Heart right ventricle (tissue), 16 donors: ENCODE measurements at places on chromosomes 2 and 18. TPM values are rescaled to one million over a fixed set of nuclear protein-coding genes. Genes with fewer than 3 reads are reported as not detected.

The REEP1 gene
- 15.4 TPM for polyA plus RNA-seq

The SLC20A1 gene
- 14.3 TPM for polyA plus RNA-seq

The ABCB11 gene
- polyA plus RNA-seq, result 0.07 TPM

The RAX gene
- polyA plus RNA-seq, result not detected

The NTSR2 gene
- 0.10 TPM for polyA plus RNA-seq

The LINC00305 gene
- polyA plus RNA-seq, result not detected

The BOLL gene
- polyA plus RNA-seq, result not detected

The FKBP7 gene
- 12.4 TPM for polyA plus RNA-seq

The MYL1 gene
- 0.51 TPM for polyA plus RNA-seq

The EVX2 gene
- not detected for polyA plus RNA-seq

- H3K36me3 ChIP-seq, result no peaks in the 10 kb centered on the region
- no peak overlapping the region for H3K27ac ChIP-seq
- no peak overlapping the region for H3K4me3 ChIP-seq
- DNase-seq, result no peak
- no peaks in the 10 kb centered on the region for H3K27me3 ChIP-seq
- peaks cover 24% of the 10 kb centered on the region for H3K4me1 ChIP-seq
Measured at GRCh38 chr2:120319686-120320317, 26.1 kb upstream of the INHBB start.

- no peak overlapping the region for H3K27ac ChIP-seq
- DNase-seq, result peak; percentile 49
- H3K27me3 ChIP-seq, result no peaks in the 10 kb centered on the region
- H3K4me1 ChIP-seq, result no peaks in the 10 kb centered on the region
- no peaks in the 10 kb centered on the region for H3K36me3 ChIP-seq
Measured at GRCh38 chr2:234288974-234289455, 207.9 kb downstream of the ARL4C start.

DNA sequence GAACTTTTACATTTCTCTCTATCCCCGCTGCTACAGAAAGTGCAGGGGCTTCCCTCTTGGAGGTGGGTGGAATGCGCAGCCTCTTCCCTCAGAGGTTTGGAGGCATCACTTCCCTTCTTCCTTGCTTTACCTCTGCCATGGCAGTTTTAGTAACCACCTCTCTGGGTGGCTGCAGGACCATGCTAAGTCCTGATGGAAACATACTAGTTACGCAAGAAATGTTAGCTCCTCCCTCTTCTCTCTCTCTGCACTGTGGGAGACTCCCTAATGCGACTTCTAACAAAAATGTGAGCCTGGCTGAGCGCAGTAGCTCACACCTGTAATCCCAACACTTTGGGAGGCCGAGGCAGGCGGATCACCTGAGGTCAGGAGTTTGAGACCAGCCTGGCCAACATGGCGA is 116.8 kb upstream of the RAB6C start:
- no peak overlapping the region for H3K4me3 ChIP-seq
- no peak for DNase-seq
- no peaks in the 10 kb centered on the region for H3K36me3 ChIP-seq
- no peaks in the 10 kb centered on the region for H3K27me3 ChIP-seq
- no peak overlapping the region for H3K27ac ChIP-seq

DNA sequence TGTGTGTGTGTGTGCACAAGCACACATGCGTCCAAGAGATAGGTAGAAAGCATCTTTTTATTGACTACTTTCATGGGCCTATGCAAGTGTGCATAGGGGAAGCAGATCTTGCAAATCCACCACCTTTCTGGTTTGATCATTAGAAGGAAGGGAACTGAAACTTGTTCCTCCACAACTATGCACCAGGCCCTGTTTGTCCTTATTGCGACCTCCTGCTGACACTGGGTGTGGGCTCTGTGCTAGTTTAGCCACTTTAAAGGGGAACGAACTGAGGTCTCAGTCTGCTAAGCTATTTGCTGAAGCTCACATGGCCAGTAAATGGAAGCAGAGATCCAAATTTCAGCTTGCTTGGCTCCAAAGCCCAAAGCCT is 32.1 kb upstream of the INSIG2 start:
- H3K36me3 ChIP-seq, result no peaks in the 10 kb centered on the region
- no peak overlapping the region for H3K4me3 ChIP-seq
- peak overlapping the region; percentile 66 for H3K27ac ChIP-seq
- H3K27me3 ChIP-seq, result peaks cover 70% of the 10 kb centered on the region

DNA sequence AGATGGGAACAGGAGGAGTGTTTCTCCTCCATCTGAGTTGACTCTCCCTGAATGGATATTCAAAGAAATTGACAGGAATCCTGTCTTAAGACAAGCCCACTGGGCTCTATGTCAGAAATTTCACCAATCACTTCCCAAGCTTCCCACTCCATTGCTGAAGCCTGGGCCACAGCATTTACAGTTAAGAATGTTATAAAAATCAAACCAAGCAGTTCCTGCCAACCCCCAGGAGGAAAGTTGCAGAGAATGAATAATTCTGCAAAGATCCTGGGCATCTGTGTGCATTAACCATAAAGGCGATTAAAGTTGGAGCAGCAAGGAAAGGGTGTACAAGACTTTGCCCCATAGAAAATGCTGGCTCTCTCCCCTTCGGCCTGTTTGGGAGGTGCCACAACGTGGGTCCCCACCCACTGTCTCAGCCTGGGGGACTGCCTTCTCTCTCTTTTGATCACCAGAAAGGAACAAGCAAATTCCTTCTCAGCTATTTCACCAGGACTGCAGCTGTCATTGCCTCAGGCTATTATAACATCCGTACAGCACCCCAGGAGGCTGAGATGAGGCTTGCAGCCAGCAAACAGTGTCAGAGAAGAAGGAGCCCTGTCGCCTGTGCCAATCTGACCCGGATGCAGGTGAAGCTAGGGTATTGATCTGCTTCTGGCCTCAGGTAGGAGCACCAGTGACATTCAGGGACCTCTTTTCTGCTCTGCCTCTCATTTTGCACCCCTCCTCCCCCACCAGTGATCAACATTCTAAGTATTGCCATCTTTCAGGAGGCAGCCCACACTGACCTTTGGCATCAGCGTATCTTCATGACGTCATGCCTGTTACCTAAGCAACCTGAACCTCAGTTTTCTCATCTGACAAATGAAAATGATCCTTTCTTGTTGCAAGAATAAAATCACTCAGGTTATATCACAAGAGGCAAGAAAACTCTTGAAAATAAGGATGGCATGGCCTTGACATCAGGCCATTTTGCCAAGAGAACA is 219.0 kb downstream of the SH3BP4 start:
- H3K36me3 ChIP-seq, result no peaks in the 10 kb centered on the region
- H3K4me3 ChIP-seq, result no peak overlapping the region
- peaks cover 11% of the 10 kb centered on the region for H3K4me1 ChIP-seq
- no peaks in the 10 kb centered on the region for H3K27me3 ChIP-seq
- DNase-seq, result no peak
- H3K27ac ChIP-seq, result no peak overlapping the region

DNA sequence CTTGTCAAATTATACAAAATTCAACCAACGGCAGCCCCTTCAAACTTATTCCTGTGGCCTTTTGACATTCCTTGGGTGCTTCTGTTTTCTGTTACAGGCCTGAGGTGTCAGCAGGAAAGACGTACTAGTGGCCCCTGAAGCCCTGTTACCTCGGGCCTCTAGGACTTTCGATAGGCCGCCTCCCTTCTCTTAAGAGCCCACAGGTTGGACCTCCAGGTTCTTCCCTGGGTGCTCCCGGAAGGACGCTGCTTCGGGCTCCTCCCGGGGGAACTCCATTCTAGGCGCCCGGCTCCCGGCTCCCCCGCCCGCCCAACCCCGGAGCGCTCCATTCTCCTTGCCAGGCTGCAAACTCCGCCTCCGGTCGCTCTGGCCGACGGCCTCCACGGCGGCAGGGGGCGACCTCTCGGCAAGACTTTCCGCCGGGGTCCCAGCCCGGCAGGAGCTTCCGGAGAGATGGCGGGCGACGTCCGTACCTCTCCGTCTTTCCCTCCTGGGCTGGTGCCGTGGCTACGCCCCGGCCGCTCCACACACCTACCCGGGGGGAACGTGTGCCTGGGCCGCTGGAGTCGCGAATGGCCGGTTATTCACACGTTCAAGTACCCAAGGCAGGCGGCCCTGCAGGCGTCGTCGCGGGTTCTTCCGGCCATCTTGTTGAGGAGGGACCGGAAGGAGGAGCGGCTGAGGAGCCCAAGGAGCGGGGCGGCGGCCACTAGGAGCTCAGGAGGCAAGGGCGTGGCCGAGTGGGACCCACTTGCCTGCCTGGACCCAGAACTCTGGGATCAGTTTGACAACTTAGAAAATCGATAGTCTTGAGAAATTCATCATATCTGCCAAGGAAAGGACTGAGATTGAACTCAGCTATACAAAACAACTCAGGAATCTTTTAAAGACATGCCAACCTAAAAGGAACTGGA is 27.5 kb downstream of the BOLA3 start:
- peaks cover 8% of the 10 kb centered on the region for H3K4me1 ChIP-seq
- no peaks in the 10 kb centered on the region for H3K36me3 ChIP-seq
- H3K27ac ChIP-seq, result peak overlapping the region; percentile 62
- H3K27me3 ChIP-seq, result no peaks in the 10 kb centered on the region

DNA sequence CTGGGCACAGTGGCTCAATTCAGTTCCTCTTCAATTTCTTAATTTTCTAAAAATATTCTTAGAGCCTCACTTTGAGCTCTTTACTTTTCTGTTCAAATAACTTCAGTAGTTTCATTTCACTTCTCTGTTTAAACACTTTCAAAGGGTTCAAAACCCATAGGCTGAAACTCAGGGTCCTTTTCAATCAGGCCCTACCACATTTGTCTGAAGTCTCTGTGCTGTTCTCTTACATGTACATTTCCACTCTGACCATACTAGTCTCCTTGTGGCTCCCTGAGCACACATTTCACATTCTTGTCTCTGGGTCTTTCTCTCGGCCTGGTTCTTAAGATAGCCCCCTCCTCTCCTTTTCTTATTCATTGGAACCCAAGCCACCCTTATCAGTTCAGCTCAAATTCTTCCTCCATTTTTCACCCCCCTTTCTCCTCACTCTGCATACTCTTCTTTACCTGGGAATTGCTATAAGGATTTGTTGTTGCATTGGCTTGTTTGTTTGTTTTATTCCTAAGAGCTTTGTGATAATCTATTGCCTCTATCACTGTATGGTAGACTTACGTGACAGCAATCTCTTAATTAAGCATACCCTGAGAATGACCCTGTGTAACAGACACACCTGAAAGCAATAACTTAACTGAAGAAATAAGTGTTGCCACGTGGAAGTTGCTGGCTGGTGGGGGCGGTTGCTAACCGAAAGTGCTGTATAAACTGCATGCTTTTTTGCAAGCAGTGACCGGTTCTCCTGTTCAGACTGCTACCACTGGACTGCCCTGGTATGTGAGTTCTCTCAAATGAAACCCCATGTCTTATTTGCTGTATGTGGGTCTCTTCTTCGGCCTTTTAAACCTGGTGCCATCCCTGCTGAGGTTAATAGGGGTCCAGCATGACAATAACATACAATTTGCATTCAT is 27.7 kb upstream of the ACADL start:
- DNase-seq, result no peak
- H3K4me3 ChIP-seq, result no peak overlapping the region
- H3K4me1 ChIP-seq, result peaks cover 5% of the 10 kb centered on the region
- H3K36me3 ChIP-seq, result no peaks in the 10 kb centered on the region
- no peaks in the 10 kb centered on the region for H3K27me3 ChIP-seq

GRCh38 chr2:70743068-70743467 is 24.9 kb downstream of the ADD2 start:
- H3K27ac ChIP-seq, result no peak overlapping the region
- no peak overlapping the region for H3K4me3 ChIP-seq
- H3K27me3 ChIP-seq, result peaks cover 3% of the 10 kb centered on the region
- no peak for DNase-seq
- H3K4me1 ChIP-seq, result no peaks in the 10 kb centered on the region

DNA sequence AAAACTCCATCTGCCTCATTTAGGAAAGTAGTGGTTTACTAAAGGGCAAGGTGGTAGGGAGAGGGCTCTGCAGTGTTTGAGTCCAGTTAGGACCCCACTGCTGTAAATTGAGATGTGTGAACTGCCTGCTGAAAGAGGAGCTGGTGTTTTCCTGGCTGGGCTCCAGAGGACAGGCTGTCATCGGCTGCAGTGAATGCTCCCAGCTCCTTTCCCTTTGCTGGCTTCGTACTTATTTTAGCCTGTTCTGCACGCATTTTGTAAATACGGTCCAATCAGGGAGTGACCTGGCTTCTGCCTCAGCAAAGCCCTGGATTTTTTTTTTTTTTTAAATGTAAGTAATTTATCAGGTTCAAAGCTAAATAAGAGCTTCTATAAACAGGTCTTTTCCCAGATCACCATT is 37.5 kb downstream of the SLC4A3 start:
- H3K27me3 ChIP-seq, result no peaks in the 10 kb centered on the region
- no peak overlapping the region for H3K27ac ChIP-seq
- no peak overlapping the region for H3K4me3 ChIP-seq
- DNase-seq, result peak; percentile 79
- no peaks in the 10 kb centered on the region for H3K36me3 ChIP-seq

DNA sequence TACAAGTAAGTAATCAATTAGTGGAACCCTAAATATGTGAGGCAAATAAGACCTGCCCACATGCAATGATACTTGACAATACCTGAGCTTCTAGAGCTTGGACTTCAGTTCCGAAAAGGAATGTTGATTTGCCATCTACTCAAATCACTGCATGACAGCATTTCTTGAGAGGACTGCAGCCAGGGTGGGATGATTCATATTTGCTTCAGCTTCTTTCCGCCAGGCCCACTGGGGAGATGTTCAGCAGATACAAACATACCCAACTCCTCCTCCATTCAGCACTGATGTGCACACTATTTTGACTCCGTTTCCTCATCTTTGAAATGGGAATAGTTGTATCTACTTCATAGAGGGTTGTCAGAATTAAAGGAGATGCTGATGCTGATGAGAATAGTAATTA is 28.8 kb upstream of the TMEM177 start:
- H3K36me3 ChIP-seq, result no peaks in the 10 kb centered on the region
- H3K27me3 ChIP-seq, result no peaks in the 10 kb centered on the region
- no peak for DNase-seq

- no peaks in the 10 kb centered on the region for H3K4me1 ChIP-seq
- no peak overlapping the region for H3K27ac ChIP-seq
- H3K4me3 ChIP-seq, result no peak overlapping the region
- DNase-seq, result no peak
Measured at GRCh38 chr2:75065402-75066008, 107.1 kb downstream of the POLE4 start.

DNA sequence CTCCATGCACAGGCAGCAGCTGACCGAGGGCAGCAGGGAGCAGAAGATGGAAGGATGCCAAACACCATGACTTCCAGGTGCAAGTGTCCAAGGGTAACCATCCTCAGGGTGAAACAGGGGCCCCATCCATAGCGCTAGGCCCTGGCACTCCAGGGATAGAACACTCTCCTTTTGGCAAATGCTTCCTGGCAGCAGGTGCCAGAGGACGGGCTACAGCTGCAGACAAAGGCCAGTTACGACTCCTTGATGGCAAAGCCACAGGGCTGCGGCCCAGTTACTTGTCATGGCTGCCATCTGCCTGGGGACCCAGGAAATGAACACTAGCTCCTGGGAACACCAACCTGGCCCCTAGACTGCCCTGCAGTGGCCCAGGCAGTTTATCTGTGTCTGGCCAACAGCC is 178.8 kb downstream of the TMEM163 start:
- peaks cover 2% of the 10 kb centered on the region for H3K27me3 ChIP-seq
- no peaks in the 10 kb centered on the region for H3K36me3 ChIP-seq
- H3K27ac ChIP-seq, result no peak overlapping the region
- H3K4me3 ChIP-seq, result no peak overlapping the region
- no peak for DNase-seq
- no peaks in the 10 kb centered on the region for H3K4me1 ChIP-seq

- peaks cover 23% of the 10 kb centered on the region for H3K4me1 ChIP-seq
- no peaks in the 10 kb centered on the region for H3K27me3 ChIP-seq
- DNase-seq, result no peak
- no peak overlapping the region for H3K4me3 ChIP-seq
Measured at GRCh38 chr18:58361212-58361611, 267.7 kb downstream of the ALPK2 start.
